WTC11 (cell line): ENCODE measurements at places on chromosomes 7 and 10. TPM values are rescaled to one million over a fixed set of nuclear protein-coding genes. Genes with fewer than 3 reads are reported as not detected.

Gene GPR26
- total RNA-seq: 0.05 to 0.07 TPM (median 0.07 TPM) in 3 replicates

Gene ERVW-1
- 0.07 to 0.14 TPM in 2 of 3 replicates, not detected in the other for total RNA-seq

Gene TRIM50
- total RNA-seq: 0.15 to 0.16 TPM in 2 of 3 replicates, not detected in the other

Gene ANKRD1
- total RNA-seq: not detected in 3 replicates

Gene NEUROG3
- 1.9 to 2.4 TPM (median 2.0 TPM) in 3 replicates for total RNA-seq

Gene TCERG1L
- 1.5 to 2.1 TPM (median 1.5 TPM) in 3 replicates for total RNA-seq

DNA sequence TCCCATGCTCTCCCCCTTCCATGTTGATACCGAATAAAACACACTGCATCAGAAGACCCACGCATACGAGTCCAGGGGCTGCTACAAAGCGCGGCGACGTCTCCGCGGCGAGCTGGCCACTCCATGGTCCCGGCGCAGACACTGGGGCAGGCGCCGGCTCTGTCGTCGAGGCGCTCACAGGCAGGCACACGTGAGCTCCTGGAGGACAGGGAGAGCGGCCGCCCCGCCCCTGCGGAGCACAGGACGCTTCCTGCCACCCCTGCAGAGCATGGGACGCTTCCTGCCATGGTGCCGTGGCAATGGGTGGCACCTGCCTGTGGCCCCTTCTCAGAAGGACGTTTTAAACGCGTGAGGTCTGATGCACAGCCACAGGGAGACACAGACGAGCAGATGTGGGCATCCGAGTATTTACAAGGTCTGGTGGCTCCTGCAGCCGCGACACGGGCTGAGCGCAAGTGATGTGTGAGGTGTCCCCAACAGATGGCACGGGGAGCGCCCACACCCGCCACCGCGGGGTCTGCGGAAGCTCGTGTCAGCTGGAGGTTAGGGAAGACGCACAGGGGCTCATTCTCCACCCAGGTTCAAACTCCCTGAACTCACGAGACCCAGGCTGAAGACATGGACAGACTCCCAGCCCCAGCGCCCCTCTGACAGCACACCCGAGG is 21.4 kb upstream of the GPR146 start:
- no peak overlapping the region for H3K27ac ChIP-seq
- peaks cover 3% of the 10 kb centered on the region; the same call in 1 of the 2 replicates for H3K36me3 ChIP-seq
- no peak for DNase-seq
- peaks cover 3% of the 10 kb centered on the region; the same call in 1 of the 2 replicates for H3K4me1 ChIP-seq

GRCh38 chr7:29989257-29989995 is at the start of gene SCRN1:
Gene SCRN1, minus strand, starts transcription at chr7:29989801. Its CDS starts 20,734 bp downstream, at chr7:29969067.
- H3K27ac ChIP-seq: no peak within 1 kb of the TSS
- DNase-seq: peak; percentile 60
- peaks cover 18% of the 10 kb centered on the region for H3K27me3 ChIP-seq
- H3K4me3 ChIP-seq: peak within 1 kb of the TSS; percentile 83

DNA sequence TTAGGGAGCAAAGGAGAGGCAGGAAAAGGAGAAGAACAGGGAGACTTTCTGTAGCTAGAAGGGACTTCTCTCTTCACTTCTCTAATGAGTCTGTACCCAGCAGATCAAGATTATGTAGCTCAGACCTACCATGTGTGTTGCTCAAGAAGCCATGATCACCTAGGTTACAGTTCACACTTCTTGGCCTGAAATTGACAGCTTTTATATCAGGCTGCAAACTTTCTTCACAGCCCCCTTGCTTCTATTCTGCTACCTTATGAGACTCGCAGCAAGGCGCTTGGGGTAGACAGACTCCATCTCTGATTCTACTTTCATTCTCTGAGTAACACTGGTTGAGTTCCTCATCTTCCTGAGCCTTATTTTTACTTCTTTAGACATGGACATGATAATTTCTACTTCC is 19.6 kb upstream of the GIMAP2 start:
- no peaks in the 10 kb centered on the region for H3K4me1 ChIP-seq
- no peak overlapping the region for H3K4me3 ChIP-seq
- no peak overlapping the region for H3K27ac ChIP-seq
- peaks cover 38% of the 10 kb centered on the region for H3K27me3 ChIP-seq

GRCh38 chr7:28362182-28362581 is 50.1 kb upstream of the CREB5 start:
- H3K4me3 ChIP-seq: no peak overlapping the region
- H3K27me3 ChIP-seq: no peaks in the 10 kb centered on the region
- peaks cover 12% of the 10 kb centered on the region for H3K36me3 ChIP-seq
- H3K27ac ChIP-seq: no peak overlapping the region
- DNase-seq: no peak

DNA sequence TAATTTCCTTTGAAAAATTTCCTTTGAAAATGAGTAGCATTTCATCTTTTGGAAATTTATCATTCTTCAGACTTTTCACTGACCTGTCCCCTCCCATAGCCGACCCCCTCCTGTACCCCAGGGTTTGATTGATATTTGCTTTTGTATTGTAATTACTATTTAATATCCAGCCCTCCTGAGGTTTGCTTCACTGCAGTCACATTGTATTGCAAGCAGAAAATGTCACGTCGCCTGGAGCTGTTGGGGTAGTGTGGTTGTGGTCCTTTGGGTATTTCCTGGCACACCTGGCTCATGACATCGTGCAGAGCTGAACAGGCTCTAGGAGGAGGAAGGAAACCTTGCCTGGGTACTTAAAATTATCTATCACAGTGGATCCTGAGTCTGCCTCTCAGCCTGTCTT is 116.1 kb downstream of the INSYN2A start:
- no peak overlapping the region for H3K27ac ChIP-seq
- no peak overlapping the region for H3K4me3 ChIP-seq
- H3K36me3 ChIP-seq: peaks cover 32% of the 10 kb centered on the region
- no peaks in the 10 kb centered on the region for H3K27me3 ChIP-seq

DNA sequence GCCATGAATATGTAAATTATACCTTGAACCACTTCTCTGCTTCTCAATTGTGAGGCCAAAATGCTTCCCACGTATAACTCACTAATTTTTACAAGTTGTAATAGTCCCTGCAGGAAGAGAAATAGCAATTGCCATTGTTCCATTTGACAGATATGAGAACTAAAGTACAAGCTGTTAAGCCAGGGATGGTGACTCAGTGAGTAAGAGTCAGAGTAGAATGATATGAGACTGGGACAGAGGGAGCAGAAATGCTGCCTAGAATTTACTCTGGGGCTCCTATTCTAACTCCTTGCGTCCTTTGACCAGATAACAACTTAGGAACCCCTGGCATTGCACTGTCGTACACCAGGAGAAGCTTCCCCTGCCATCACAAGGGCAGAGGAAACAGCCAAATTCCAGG is 45.1 kb upstream of the SEPTIN7 start:
- no peaks in the 10 kb centered on the region for H3K27me3 ChIP-seq
- no peaks in the 10 kb centered on the region for H3K36me3 ChIP-seq
- peaks cover 11% of the 10 kb centered on the region for H3K4me1 ChIP-seq
- DNase-seq: no peak

GRCh38 chr7:762885-763284 is 35.8 kb upstream of the PRKAR1B start:
- peaks cover 53% of the 10 kb centered on the region for H3K36me3 ChIP-seq
- no peaks in the 10 kb centered on the region for H3K4me1 ChIP-seq
- H3K4me3 ChIP-seq: no peak overlapping the region
- no peak overlapping the region for H3K27ac ChIP-seq
- H3K27me3 ChIP-seq: no peaks in the 10 kb centered on the region

DNA sequence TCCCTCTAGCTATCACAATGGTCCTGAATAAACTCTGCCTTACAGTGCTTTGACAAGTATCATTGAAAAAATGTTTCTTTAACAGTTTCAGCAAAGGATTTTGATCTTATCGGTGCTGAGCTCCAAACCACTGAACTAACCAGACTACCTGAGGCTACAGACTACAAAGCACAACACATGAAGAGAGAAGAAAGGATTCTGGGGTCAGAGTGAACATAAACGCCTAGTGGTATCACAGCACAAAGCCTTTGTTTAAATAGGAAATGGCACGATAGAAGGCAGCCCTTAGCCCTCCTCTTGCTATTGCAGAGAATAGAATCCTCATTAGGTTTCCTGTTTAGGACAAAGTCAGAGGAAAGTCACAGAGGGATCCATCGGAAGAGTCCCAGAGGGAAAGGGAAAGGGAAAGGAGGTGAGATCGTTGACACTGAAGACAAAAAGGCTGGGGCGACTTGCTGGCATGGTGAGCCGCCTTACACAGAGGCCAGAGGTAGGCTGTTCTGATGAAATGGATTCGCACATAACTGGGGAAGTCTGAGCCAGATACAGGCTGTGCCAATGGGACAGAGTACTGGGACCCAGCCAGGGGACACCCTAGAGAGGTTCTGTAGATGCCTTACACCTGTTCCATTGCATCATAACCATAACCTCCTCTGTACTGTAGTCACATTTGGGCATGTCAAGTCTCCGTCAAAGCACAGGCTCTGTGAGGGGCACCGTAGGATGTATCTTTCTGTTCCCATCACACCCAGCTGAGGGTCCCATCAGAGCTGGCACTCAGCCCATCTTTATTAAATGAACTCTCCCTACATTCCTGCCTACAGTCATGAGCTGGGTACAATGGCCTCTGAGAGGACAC is 71.5 kb downstream of the XPNPEP1 start:
- H3K4me1 ChIP-seq: 0 out of 2 replicates have a peak, but pooled peaks cover 3% of the 10 kb centered on the region
- H3K36me3 ChIP-seq: no peaks in the 10 kb centered on the region
- no peak overlapping the region for H3K27ac ChIP-seq
- peaks cover 4% of the 10 kb centered on the region for H3K27me3 ChIP-seq
- no peak for DNase-seq

DNA sequence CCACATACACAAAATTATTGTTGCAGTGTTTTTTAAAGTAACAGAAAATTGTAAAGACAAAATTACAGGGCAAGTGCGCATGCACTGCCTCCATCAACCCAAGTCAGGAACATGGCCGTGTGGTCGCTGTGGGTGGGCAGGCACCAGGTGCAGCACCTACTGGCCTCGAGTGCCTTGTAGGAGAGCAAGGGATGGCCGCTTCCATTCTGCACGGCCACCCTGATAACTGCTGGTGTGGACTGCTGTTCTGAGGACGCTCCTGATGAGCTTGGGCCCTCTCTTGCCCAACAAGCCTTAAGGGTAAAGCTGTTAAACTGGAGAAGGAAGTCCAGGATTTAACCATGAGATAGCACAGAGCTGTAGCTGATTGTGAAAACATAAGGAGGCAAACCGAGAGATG is 124.6 kb upstream of the PPP1R9A start:
- H3K4me3 ChIP-seq: no peak overlapping the region
- no peaks in the 10 kb centered on the region for H3K27me3 ChIP-seq
- H3K36me3 ChIP-seq: no peaks in the 10 kb centered on the region; the same call in 1 of the 2 replicates
- DNase-seq: no peak
- no peak overlapping the region for H3K27ac ChIP-seq
- no peaks in the 10 kb centered on the region for H3K4me1 ChIP-seq

DNA sequence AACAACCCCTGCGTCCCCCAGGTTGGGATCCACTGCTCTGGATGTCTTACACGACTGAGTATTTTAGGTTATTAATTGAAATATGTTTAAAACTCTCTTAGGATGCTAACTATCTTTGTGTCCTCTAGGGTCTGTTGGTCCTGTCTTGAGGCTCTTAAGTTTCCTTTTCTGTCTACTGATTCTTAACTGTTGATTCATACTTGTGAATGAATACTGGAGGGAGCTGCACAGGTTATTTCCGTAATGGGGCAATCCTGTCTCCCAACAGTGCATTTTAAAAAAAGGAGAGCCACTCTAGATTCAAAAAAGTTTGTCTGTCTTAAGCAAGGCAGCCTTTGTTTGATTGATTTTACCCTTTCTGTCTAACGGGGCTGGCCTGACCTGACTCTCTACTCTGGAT is 237.6 kb upstream of the POM121L12 start:
- H3K27me3 ChIP-seq: no peaks in the 10 kb centered on the region
- no peak overlapping the region for H3K4me3 ChIP-seq
- H3K27ac ChIP-seq: no peak overlapping the region
- H3K36me3 ChIP-seq: no peaks in the 10 kb centered on the region; the same call in 1 of the 2 replicates

- H3K27me3 ChIP-seq: no peaks in the 10 kb centered on the region; the same call in 1 of the 2 replicates
- no peak overlapping the region for H3K27ac ChIP-seq
- peaks cover 5% of the 10 kb centered on the region for H3K36me3 ChIP-seq
- H3K4me1 ChIP-seq: peaks cover 74% of the 10 kb centered on the region
Measured at GRCh38 chr7:78585980-78586379, 787.4 kb downstream of the PHTF2 start.

- no peaks in the 10 kb centered on the region for H3K27me3 ChIP-seq
- H3K27ac ChIP-seq: no peak overlapping the region; the same call in 1 of the 2 replicates
- peaks cover 16% of the 10 kb centered on the region for H3K4me1 ChIP-seq
- no peak for DNase-seq
- peaks cover 17% of the 10 kb centered on the region for H3K36me3 ChIP-seq
Measured at GRCh38 chr10:103660364-103661197, 167.1 kb downstream of the NEURL1 start.

GRCh38 chr10:133224756-133225372 is 5.2 kb upstream of the UTF1 start:
- peaks cover 2% of the 10 kb centered on the region; the same call in 1 of the 2 replicates for H3K36me3 ChIP-seq
- H3K4me3 ChIP-seq: no peak overlapping the region
- H3K27ac ChIP-seq: peak overlapping the region; percentile 68
- DNase-seq: no peak
- H3K27me3 ChIP-seq: peaks cover 18% of the 10 kb centered on the region

DNA sequence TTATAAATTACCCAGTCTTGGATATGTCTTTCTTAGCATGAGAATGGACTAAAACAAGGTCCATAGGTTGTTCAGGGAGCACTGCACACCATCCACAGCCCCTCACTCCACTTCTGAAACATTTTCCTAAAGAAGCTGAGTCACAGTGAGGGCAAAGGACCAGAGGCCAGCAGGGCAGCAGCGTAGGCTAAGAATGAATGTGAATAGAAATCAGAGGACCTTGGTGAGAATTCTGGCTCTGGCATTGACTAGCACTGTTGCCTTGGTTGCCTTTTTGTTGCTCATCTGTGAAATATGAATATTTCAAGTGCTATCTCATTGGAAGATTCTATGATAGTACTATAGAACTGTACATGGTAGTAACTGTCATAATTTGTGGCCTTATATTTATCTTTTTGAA is 41.7 kb upstream of the TOMM7 start:
- H3K27ac ChIP-seq: peak overlapping the region; percentile 55; the same call in 1 of the 2 replicates
- peaks cover 34% of the 10 kb centered on the region for H3K4me1 ChIP-seq
- no peak overlapping the region for H3K4me3 ChIP-seq
- DNase-seq: no peak

DNA sequence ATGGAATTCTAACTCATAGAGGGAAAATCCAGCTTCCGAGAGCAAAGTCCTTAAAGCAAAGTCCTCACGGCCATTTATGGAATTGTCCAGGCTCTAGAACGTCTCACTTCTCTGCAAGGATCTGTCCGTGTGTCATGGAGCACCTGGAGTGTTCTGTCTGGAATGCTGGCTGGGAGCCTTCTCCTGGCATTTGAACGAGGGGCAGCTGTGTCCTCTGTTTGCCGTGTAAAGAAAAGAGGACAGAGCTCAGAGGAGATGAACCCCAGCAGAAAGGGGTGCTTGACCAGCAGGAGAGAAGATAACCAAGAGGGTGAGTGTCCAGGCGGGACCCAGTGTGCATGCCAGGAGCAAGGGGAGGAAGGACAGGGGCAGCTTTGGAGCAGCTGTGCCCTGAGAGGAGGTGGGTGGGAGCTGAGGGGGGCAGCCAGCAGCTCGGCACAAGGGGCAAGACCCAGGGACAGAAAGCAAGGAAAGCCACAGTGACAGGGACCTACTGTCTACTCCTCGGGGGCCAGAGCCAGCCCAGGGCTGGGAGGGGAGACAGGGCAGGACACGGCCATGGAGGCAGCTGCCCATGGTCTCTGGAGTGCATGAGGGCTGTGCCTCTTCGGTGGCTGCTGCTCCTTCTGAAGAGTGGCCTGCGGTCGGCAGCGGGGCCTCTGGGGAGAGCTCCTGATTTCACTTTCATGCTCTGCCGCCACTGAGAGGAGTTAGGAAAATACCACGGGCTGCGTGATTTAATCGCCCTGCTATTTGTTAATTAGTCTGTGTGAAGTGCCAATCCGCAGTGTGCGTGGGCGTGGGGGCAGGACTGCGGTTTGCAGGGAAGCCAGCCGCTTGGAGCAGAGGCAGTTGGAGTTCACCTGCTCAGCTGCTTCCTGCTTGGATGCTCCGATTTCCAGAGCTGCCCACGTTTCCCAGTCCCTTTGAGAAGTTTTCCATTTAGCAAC is 149.3 kb upstream of the SHH start:
- H3K4me1 ChIP-seq: no peaks in the 10 kb centered on the region
- no peak for DNase-seq
- no peaks in the 10 kb centered on the region; the same call in 1 of the 2 replicates for H3K27me3 ChIP-seq
- no peak overlapping the region for H3K27ac ChIP-seq
- peaks cover 23% of the 10 kb centered on the region for H3K36me3 ChIP-seq
